ENCODE measurements at places on chromosomes 3 and 15. TPM values are rescaled to one million over a fixed set of nuclear protein-coding genes. Genes with fewer than 3 reads are reported as not detected.

GRCh38 chr3:171135549-171135948 is 109.0 kb upstream of the SLC2A2 start:
- DNase-seq = no peak

Gene TGM4
- not detected for total RNA-seq

DNA sequence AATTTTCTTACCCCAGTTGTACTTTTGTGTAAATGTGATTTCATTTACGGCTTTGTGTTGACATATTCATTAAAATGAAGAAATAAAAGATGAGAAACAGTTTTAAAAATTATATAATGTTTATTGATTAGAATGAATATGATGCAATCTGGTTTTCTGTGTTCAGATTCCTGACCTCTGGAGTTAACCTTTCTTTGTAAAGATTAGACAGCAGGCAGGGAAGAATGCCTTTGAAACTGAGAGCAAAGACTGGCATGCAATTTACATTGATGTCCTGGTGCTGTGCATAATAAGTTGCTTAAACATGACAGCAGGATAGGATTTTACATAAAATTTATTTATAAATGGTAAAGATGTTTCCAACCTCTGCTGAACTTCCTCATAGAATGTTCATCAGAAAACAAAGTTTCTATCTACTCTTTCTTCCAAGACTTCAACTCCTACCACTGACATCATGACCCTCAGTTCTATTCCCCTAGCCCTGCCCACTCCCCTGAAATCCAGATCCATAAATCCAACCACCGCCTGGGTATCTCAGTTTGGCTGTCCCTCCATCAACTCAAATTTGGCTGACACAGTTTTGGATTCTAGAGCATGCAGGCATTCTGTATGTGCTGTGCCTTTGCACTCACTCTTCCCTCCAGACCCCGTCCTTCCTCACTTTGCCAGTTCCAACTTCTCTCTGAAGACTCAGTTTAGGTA is 1.7 kb downstream of the HGD start:
- no peak for DNase-seq

GRCh38 chr3:140917772-140918171 is 23.9 kb upstream of the SLC25A36 start:
- no peak for DNase-seq

Gene FEZF2
- not detected for total RNA-seq

- no peak for DNase-seq
Observed at GRCh38 chr3:128336337-128337156, 130.1 kb downstream of the DNAJB8 start.

DNA sequence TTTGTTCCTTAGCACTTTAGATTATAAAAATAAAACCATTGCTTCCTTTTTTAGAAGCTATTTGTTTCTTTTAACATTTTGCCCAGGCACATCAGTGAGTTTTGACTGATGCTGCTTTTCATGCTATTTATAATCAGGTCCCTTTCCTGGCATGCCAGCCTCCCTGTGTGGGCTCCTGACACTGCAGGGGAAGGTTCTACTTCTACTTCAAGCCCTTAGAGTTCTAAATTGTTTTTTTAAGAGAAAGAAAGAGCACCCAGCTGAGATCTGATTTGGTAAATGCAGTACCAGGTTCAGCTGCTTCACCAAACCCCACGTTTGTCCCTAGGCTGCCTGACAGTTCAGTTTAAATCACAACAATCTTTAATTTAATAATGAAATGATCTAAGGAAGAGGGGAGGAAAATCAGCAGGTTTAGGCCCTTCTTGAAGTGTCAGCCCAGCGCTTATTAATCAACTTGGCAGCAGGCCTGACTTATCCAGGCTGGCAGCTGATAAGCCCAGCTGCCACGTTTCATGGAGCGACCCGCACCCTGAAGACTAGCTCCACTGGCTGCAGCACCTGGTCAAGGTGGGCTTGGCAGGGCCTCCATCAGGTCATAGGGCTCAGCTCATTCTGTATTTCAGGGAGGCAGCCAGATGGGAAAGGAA is 29.0 kb downstream of the HGD start:
- DNase-seq = no peak

DNA sequence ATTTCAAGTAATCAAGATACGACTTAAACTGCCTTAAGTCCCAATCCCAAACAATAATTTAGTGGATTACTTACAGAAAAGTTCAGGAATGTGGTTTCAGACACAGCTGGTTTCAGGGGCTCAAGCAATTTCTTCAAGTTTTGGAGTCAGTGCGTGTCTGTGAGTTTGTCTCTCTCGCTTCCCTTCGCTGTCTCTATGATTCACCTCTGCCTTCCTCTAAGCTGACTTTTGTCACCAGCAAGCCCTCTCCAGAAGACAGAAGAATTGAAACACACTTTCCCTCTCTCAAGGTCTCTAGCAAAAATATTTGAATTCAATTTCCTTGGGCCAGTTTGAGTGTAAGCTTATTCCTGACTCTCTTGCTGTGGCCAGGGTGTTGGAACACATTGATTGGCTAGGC is 392.4 kb downstream of the EDEM1 start:
- DNase-seq = no peak

- no peak for DNase-seq
Observed at GRCh38 chr3:58345457-58345856, 12.8 kb downstream of the PXK start.

Gene SLC6A6
- 180 TPM for total RNA-seq

Gene BCHE
- 13.2 TPM for total RNA-seq

GRCh38 chr3:149702691-149703441 is 45.0 kb upstream of the WWTR1 start:
- no peak for DNase-seq

Gene COL6A5
- not detected for total RNA-seq

Gene PPM1L
- 39.0 TPM for total RNA-seq
